ENCODE measurements at places on chromosomes 1 and 21.

GRCh38 chr1:153548722-153549688, at the start of gene S100A3:
Gene S100A3 (minus strand): TSS chr1:153549258. CDS start chr1:153548485, 773 bp downstream.
- DNase-seq, result no peak

- DNase-seq, result no peak
Observed at GRCh38 chr1:236615399-236616148, 11.3 kb upstream of the HEATR1 start.

GRCh38 chr1:11858968-11859871, 475 bp upstream of the NPPB start:
- DNase-seq, result peak; percentile 81

DNA sequence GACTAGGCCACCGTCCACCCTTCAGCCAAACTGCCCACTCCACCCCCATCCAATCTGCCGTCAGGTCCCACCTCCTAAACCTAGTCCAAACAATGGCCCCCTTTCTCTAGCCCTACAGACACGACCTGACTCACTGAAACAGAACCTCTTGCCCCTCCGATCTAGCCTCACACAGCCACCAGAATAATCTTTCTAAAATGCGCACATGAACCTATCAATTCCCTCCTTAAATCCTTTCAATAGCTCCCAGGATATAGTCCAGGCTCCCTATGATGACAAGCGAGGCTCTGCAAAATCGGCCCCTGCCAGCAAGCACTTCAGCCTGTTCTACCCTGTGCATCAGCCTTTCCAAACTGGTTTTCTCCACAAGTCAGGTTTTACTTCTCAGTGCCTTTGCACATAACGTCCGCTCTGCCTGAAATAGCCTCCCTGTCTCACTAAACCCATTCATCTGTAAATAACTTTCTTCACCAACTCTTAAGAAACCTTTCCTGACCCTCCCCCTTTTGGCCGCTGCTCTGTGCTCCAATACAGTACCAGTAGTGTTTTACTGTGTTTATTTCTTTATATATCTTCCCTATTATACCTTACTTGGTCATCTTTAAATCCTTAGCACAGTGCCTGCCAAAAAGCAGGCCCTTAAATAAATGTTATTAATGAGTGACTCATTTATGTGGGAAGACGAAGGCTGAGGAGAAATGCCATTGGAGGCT, 9.0 kb upstream of the CDC20 start:
- DNase-seq, result no peak

GRCh38 chr1:168865850-168866620, 137.0 kb upstream of the DPT start:
- DNase-seq, result no peak

DNA sequence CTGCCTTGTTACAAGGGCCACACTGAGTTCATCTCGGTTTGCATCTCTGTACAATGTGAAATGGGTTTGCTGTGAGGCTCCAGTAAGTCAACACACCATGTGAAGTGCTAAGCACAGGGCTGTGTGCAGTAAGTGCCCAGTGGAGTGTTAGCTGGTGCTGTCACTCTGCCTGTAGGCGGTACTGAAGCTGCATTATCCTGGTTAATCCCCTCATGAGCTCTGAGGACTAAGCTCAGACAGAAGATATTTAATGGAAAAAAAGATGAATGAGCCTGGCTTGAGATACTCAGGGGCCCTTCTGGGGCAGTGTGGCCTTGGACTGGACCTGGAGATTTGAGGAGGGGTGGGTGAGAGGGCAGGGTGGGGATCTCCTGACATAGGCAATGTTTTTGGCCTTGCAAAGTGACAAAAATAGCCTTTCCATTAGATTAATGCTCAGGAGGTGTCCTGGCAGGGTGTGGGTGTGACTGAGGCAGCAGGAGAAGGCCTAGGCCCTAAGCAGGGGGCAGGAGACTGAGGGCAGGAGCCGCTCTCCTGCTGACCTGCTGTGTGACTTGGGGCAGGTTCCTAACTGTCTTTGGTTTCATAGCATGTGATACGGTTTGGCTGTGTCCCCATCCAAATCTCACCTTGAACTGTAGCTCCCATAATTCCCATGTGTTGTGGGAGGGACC, 570.5 kb downstream of the PTPRU start:
- peak; percentile 6 for DNase-seq

GRCh38 chr21:46079352-46080170, 18.4 kb upstream of the COL6A2 start:
- DNase-seq, result no peak

GRCh38 chr1:236794585-236795034, 482 bp upstream of the MTR start:
- no peak for DNase-seq

DNA sequence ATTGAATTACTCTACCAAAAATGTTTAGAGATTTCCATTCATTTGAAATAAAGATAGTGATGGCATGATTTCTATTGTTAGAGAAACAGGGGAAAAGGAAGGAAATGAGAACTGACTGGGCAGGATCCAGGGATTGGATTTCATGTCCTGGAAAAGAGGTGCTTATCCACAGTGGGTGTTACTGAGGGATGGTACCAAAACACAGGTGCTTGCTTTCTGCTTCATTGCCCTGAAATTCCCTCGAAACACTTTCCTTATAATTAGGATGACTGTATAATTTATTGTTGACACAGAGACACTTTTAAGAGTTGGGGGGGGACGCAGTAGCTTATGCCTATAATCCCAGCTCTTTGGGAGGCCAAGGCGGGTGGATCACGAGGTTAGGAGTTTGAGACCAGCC, 185.0 kb upstream of the KCNK2 start:
- no peak for DNase-seq

Measured in HEK293T (cell line).